Suppressor macrophage treated with lipopolysaccharide for 1 hour (primary cell): ENCODE measurements at places on chromosomes 4 and X.

- no peak for DNase-seq
These were observed 58.2 kb downstream of the DCLK2 start for GRCh38 chr4:150136481-150136880.

DNA sequence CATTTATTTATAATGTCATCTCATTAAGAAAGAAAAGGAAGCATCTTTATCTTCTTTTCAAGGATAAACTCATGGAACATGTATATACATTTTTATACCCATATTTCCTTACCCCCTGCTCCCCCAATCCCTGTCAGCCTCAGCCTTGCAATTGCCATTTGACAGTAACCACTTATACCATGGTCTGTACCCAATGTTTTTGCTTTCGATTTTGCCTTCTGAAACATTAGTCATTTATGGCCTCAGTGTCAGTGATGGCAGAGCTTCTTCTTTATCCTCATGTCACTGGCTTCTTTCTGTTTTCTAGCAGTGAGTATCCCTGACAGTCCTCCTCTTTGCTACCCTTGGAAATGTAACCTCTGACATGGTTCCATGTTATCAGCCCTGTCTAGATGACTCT, 228.4 kb downstream of the SPRY1 start:
- DNase-seq: peak; percentile 23

- DNase-seq: no peak
These were observed 793 bp downstream of the TSPAN7 start for GRCh38 chrX:38561951-38562719.

GRCh38 chr4:62470421-62470983, 1270.4 kb downstream of the ADGRL3 start:
- no peak for DNase-seq

GRCh38 chr4:1218634-1219565, 30.0 kb downstream of the CTBP1 start:
- DNase-seq: peak; percentile 54

DNA sequence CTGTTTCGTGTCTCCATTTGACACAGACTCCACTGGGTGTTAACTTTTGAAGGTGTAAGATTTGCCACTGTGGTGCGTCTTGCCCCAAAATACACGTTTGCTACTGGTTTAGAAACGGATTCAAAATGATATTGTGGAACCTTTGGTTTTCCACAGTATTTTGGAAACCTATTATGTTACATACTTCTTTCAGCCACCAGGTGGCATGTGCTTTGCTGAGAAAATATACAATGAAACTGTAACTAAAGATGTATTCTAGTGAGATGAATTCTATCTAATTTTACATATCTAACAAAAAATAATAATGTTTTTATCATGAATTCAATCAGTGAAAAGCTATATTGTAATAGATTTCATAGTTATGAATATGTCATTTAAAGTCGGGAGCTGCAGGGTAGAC, 28.4 kb upstream of the SLITRK4 start:
- peak; percentile 11 for DNase-seq

DNA sequence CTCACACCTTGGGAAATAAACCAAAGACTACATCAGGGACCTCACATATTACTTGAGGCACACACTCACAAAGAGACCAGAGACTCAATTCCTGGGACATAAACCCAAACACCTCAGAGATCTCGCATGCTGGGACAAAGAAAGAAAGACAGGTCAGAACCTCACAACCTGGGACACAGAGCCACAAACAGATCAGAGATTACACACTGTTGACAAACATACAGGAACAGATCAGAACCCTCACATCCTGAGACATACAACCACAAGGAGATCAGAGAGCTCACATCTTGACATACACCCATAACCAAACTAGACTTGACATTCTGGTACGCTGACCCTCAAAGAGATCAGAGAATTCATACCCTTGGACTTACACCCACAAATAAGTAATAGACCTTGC, 17.3 kb downstream of the SUV39H1 start:
- DNase-seq: no peak
